Stimulated activated CD8-positive, alpha-beta memory T cell treated with anti-CD3 and anti-CD28 coated beads, Interleukin-4, amount 100 ng/mL, for 1 hour (primary cell): ENCODE measurements at places on chromosomes 16 and 17.
A peak's percentile ranks its signal among the peaks of the same experiment; 100 is the strongest.

- DNase-seq: no peak
Measured at GRCh38 chr16:17213025-17213424, 257.7 kb downstream of the XYLT1 start.

DNA sequence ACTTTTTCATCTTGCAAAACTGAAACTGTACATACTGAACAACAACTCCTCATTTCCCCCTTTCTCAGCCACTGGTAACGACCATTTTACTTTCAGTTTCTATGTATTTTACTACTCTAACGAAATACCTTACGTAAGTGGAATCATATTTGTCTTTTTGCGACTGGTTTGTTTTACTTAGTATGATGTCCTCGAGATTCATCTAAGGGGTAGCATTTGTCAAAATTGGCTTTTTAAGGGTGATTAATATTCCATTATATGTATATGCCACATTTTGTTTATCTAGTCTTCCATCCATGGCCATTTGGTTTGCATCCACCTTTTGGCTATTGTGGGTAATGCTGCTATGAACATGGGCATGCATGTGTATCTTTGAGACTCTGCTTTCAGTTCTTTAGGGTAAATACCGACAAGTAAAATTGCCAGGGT is 10.4 kb downstream of the KPNB1 start:
- DNase-seq: no peak

GRCh38 chr17:81249223-81250040 is 10.3 kb downstream of the NDUFAF8 start:
- no peak for DNase-seq

- no peak for DNase-seq
Measured at GRCh38 chr17:58913552-58913951, 157.9 kb downstream of the PPM1E start.

GRCh38 chr17:12867726-12868125 is 78.4 kb downstream of the ARHGAP44 start:
- no peak for DNase-seq

DNA sequence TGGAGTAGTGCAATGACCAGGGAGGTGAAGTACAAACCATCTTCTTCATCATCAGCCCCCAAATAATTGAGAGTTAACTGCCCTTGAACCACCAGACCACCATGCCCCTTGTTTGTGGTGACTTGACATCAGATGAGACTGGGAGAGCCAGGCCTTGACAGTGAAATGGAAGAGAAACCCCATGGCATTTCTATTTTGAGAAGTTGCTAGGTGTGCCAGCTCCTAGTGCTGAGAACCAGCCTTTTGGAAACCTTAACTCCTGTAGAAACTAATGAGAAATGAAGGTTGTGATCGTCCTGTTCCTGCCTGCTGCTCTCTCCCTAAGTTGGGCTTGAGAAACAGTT is 2.8 kb downstream of the TMEM94 start:
- no peak for DNase-seq

- DNase-seq: peak; percentile 49
Measured at GRCh38 chr16:74998481-74999218, at the start of gene ZNRF1. Gene ZNRF1 (plus strand): TSS chr16:74999024. CDS start chr16:74999672, 648 bp downstream.

DNA sequence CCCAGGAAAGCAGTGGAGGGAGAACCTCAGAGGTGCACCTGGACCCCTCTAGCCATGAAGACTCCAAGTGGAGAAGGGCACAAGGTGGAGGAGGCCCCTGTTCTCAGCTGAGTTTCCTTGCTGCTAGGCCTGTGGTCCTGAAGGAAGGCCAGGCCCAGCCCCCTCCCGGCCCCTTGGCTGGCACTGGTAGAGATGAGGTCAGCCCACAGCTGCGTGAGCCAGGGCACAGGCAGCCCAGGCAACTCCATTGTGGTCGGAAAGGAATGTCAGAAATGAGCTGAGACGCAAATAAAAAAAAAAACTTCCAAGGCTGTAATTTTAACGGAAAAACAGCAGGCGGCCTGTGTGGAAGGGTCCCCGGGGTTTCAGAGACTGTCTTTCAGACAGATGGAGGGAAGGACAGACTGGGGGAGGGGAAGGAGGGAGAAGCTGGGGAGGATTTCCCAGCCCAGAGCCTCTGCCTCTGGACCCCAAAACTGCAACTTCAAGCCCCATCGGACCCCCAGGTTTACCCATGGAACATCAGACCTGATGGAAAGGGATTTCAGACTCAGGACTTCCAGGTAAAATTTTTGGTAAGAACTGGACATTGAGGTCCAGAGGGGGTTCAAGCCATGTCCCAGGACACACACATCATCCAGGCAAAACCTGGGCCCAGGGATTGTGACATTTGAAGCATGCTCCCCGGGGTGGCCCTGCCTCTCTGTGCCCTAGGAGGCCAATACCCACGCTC is 25.6 kb upstream of the MRPS23 start:
- DNase-seq: no peak

- DNase-seq: no peak
Measured at GRCh38 chr17:32356750-32357149, 6.8 kb downstream of the ZNF207 start.

DNA sequence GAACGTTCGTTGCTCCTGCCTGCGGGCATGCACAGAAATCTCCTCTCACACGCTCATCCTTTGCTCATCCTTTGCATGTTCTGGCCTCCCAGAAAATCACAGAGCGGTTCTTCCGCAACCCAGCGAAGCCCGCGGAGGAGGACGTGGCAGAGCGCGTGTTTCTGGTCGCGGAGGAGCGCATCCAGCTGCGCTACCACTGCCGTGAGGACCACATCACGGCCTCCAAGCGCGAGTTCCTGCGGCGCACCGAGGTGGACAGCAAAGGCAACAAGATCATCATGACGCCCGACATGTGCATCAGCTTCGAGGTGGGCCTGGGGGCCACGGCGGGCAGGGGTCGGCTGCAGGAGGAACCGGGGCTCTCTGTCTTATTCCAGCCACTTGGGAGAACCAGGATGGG is 9.6 kb upstream of the KATNB1 start:
- DNase-seq: no peak

- no peak for DNase-seq
Measured at GRCh38 chr16:1543085-1543896, 9.8 kb downstream of the TMEM204 start.

GRCh38 chr16:87764600-87765472 is 950 bp downstream of the KLHDC4 start:
- DNase-seq: no peak

- no peak for DNase-seq
Measured at GRCh38 chr17:39196808-39197291, 619 bp downstream of the CACNB1 start.

DNA sequence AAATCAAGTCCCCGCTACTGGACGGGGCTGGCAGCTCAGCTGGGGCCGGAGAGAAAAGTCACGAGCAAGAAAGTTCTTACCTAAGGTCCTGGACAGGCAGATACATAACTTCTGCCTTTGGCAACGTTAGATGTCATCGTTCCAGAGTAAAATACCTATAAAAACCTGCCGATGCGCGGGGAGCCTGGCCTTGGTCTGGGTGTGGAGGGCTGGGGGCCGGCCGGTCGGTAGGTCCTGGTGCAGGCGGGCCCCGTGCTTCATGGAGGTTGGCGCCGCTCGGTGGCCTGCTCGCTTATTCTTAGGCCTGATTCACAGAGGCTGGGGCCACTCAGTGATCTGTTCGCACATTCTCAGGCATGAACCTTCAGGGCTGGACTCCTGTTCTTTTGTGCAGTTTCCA is 33.7 kb upstream of the ZNF750 start:
- no peak for DNase-seq

- no peak for DNase-seq
Measured at GRCh38 chr16:22370038-22370820, 4.2 kb downstream of the CDR2 start.

DNA sequence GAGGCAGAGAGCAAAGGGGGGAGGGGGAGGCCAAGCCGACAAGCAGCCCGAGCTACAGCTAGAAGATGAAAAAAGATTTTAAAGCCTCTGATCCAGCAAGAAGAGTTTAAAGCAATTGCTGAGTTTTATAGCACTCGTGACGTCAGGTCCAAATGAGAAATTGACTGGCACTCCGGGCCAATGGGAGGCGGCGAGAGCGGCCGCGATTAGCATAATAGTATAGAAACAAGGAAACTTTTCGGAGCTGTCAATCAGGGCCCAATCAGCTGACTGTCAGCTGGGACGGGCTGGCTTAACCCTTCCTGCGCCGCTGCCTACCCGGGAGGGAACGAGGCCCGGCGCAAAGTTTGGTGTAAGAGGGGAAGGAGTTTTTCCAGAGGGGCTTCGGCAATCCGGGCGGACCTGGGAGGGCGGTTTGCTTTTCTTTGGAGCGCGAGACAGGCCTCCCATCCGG is at the start of gene MAF:
Gene MAF, minus strand, starts transcription at position 100 of the 454 bp plus-strand sequence. CDS start 835 bp downstream, outside the sequence.
- peak; percentile 62 for DNase-seq

- DNase-seq: no peak
Measured at GRCh38 chr16:72168365-72168764, 3.6 kb downstream of the PMFBP1 start.

GRCh38 chr17:9177212-9177611 is 155.9 kb downstream of the NTN1 start:
- DNase-seq: no peak

GRCh38 chr17:55228683-55229192 is 36.0 kb upstream of the HLF start:
- DNase-seq: no peak

DNA sequence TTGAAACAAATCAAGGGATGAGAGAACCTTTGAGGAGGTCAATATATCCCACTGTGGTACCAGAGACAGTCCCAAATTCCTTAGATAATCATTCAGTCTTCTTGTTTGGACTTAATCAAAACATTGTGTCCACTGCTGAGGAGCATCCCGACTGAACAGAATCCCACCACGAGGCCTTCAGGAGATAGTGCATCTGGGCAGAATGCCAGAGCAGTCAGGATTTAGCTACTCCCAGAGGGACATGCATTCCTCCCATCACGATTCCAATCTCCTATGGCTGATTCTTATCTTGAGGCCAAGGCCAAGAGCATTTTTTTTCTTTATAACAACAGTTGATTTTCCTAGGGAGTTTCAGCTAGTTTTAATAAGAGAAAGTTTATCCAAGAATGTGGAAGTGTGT is 87.4 kb upstream of the COX10 start:
- DNase-seq: no peak

GRCh38 chr17:12521416-12521815 is 144.3 kb upstream of the MYOCD start:
- DNase-seq: no peak

- no peak for DNase-seq
Measured at GRCh38 chr16:16052916-16053315, 103.5 kb downstream of the ABCC1 start.

DNA sequence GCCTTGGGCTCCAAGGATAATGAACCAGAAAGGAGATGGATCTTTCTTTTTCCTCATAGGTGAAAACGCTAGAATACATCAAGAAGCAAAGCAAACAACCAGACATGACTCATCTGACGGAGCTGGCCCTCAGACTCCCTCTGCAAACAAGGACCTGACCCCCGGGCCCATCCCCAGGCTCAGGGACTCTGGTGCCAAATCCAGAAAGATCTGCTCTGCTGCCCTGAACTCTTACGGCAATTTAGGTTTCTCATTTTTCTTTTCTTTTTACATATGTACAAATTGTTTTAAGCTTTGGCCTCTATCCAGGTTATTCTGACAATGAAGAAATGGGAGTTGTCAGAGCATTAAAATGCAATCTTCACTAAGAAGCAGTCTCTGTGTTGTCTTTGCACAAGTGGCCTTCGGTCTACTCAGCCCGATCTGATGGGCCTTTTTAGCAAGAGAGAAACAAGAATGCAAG is 17.7 kb downstream of the KNOP1 start:
- no peak for DNase-seq

- DNase-seq: no peak
Measured at GRCh38 chr16:49489686-49490320, 116.2 kb downstream of the C16orf78 start.

- no peak for DNase-seq
Measured at GRCh38 chr16:59601452-59601851, 867.3 kb upstream of the GOT2 start.

GRCh38 chr17:50420419-50421112 is 5.5 kb upstream of the ACSF2 start:
- DNase-seq: no peak

DNA sequence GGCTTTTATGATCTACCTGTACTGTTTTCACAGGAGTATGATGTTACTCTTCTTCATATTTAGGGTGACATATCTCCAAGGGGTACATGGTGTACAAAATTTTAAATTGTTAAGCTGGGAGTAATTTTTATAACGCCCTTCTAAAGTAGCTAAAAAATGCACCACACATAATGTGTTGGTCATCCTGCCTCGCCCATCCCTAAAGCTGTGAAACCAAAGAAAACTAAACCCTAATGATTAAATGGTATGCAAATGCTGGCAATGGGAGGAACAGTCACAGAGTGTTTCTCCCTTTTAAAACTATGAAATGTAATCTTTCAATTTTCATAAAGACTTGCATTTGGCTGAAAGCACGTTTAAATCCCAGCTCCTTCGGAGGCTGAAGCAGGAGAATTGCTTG is 2.0 kb upstream of the KRT24 start:
- no peak for DNase-seq

- DNase-seq: no peak
Measured at GRCh38 chr17:56707312-56708219, 114.1 kb downstream of the NOG start.

DNA sequence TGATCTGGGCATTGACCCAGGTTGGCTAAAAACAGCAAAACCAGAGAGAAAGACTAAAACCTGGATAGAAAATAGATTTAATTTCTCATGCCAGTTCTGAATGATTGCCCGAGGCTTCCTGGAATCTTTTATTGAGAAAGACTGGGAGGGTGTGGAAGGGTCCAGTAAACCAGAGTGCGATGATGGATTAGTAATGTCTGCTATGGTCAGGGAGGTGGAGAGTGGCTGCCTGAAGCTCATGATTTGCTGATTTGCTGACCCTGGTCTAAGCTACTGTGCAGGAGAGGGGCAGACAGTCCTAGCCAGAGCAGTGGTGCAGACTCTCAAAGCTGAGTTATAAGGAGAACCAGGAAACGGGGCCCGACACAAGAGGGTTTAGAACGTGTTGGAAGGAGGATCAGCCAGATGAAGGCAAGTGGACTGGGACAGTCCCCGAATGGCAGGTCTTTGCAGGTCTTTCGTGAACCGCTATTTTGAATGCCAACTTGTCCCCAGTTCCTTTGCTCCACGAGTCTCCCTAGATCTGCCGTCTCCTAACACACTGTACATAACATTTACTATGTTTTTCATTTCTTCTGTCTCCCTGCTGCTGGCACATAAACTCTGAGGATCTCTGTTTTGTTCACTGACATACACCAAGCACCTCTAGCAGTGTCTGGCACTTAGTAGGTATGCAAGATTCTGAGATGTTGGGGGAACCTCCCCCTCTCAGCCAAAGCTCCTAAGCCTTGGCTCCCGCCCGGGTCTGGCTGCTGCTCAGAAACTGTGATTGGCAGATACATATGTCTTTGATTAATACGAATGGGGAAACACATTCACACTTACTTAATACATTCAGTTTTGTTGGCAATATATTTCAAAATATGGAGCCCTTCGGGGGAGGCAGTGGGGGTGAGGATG is 237.3 kb upstream of the TNRC6C start:
- no peak for DNase-seq

GRCh38 chr17:77768248-77768852 is 190.2 kb upstream of the TNRC6C start:
- DNase-seq: no peak
